ENCODE measurements at places on chromosomes 16 and 17. TPM values are rescaled to one million over a fixed set of nuclear protein-coding genes. Genes with fewer than 3 reads are reported as not detected.
A peak's percentile ranks its signal among the peaks of the same experiment; 100 is the strongest.

DNA sequence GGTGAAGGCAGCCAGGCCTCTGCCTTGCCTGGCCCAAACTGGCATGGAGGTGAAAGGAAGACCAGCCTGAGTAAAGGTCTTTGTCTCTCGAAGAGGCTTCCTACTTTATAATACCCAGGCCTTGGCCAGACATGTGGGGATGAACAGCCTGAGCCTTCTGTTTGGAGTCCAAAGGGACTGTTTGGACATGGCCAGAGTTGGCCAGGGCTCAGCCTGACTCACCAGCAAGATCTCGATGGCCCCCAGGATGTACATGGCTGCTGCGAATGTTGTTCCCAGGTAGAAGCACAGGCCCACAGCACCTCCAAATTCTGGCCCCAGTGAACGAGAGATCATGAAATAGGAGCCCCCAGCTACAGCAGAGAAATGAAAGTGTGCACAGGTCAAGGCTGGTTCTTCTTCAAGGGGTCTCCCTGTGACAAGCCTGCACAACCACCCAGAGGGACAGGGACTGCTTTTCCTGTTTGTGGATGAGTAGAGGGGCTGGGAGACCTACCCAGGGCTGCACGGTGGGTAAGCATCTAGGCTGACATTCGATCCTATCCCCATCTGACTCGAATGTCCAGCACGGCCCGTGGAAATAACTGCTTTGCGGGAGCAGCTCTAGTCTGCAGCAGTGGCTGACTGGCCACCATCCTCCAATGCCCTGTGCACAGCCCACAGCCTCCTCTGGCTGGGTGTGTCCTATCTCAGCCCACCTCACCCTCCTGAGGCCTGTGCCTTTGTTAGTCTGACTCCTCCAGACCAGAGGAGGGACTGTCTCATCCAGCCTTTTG is 10.7 kb upstream of the LCAT start:
- no peak for DNase-seq

Gene KRTAP16-1
- total RNA-seq = not detected

DNA sequence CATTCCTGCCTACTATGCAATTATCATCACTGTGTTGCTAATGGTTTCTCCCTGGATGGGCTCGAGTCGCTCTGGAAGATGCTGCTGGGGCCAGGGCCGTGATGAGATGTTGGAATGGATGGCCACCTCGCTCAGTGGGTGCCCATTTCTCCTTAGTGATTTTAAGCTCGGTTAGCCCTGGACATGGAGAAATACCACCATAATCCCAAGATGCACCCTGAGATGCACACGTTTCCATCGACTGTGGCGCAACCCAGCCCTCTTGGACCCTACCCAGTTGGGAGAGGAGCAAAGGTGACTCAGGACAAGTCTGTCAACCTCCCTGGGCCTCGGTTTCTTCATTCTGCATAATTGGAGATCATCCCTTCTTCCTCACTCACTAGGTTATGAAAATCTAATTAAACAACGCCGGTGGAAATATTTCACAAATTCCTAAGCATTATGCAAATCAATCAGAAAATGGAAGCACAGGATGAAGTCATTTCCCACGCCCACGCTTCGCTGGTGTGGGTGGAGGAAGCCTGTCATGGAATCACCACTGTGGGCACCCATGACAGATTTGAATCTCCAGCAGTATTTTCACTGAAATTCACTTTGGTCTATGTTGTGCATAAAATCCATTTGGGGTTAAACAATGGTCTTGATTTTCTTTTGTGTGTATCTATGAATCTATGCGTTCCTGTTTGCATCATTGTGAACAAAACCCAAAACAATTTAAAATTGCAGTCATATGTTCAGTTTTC is 195.2 kb downstream of the AXIN2 start:
- no peak for DNase-seq

- DNase-seq = peak; percentile 86
Measured at GRCh38 chr16:10558746-10559641, 21.4 kb downstream of the EMP2 start.

- DNase-seq = no peak
Measured at GRCh38 chr17:46072998-46073397, 73.9 kb downstream of the STH start.

GRCh38 chr16:24980077-24980793 is 34.9 kb downstream of the ARHGAP17 start:
- DNase-seq = no peak

DNA sequence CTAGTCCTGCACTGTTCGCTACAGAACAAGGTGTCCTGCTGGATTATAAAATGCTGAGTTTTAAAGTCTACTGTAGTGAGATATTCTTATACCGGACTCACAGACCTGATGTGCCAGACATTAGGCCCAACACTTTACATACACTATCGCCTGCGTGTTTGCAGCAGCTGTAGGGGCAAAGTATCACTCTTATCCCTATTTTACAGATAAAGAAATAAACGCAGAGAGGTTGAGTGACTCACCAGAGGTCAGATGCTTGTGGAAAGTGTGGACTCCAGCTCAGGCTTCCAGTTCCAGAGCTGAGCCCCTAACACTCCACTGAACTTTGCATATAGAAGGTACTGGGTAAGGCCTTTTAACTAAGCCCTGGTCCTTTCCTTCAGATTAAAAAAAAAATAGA is 47.4 kb downstream of the PLXDC1 start:
- DNase-seq = no peak

Gene ZNF594
- total RNA-seq = 7.2 TPM

- no peak for DNase-seq
Measured at GRCh38 chr16:67443265-67443664, 12.3 kb downstream of the HSD11B2 start.

Measured in Right ventricle myocardium inferior (tissue), 1 donor.